ENCODE measurements at places on chromosomes 2 and 18. TPM values are rescaled to one million over a fixed set of nuclear protein-coding genes. Genes with fewer than 3 reads are reported as not detected.

DNA sequence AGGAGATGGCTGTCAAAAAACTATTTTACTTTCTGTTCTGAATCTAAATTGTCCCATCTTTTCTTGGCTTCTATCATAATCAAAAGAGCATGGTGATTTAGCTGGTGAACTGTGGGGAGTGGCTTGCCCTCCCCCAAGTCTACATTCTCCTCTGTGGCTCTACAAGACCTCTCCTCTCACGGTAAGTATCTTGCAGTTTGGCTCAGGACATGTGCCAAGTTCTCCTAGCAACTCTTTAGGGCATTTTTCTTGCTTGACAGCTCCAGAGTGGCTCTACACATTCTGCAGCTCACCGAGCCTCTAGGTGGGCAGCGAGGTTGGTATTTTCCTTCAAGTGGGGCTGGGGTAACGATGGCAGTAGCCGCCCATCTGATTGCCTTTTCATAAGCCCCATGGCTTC lies 29.1 kb downstream of the SLC4A5 start:
- H3K4me3 ChIP-seq = no peak overlapping the region
- H3K27ac ChIP-seq = no peak overlapping the region
- no peak for DNase-seq
- no peaks in the 10 kb centered on the region for H3K4me1 ChIP-seq

DNA sequence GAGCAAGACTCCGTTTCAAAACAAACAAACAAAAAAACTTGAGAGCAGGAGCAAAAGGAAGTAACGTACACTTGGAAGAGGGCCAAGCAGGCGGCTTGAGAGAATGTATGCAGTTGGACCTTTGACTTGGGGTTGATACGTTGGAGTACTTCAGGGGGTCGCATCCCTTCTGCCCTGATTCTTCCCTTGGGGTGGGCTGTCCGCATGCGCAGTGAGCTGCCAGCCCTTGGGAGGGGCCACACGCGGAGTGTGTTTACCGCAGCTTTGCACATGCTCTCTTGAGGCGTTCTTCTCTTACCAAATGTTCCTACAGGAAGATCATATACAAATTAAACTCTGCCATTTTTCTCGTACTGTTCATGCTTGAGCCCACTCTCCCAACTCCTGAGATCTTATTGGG lies 38.1 kb upstream of the SOCS6 start:
- H3K27me3 ChIP-seq = no peaks in the 10 kb centered on the region
- H3K4me3 ChIP-seq = no peak overlapping the region
- H3K27ac ChIP-seq = no peak overlapping the region
- no peaks in the 10 kb centered on the region for H3K4me1 ChIP-seq

DNA sequence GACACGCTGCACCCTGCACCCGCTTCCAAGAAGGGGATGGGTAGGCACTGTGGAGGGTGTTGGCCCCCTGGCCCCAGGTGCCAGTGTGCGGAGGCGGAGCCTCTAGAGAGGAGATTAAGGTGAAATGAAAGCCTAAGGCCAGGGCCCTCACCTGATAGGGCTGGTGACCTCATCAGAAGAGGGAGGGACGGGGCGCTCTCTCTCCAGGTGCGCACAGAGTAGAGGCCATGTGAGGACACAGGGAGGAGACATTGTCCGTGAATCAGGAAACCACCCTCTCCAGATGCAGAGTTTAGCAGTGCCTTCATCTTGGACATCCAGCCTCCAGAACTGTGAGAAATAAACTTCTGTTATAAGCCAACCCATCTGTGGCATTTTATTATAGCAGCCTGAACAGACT lies 62.3 kb downstream of the PSMG2 start:
- H3K4me1 ChIP-seq = no peaks in the 10 kb centered on the region
- no peaks in the 10 kb centered on the region for H3K36me3 ChIP-seq
- DNase-seq = no peak
- no peak overlapping the region for H3K4me3 ChIP-seq
- no peak overlapping the region for H3K27ac ChIP-seq

- H3K27ac ChIP-seq = no peak overlapping the region
- H3K36me3 ChIP-seq = no peaks in the 10 kb centered on the region
- peaks cover 15% of the 10 kb centered on the region for H3K4me1 ChIP-seq
Observed at GRCh38 chr2:215597577-215597976, 161.7 kb upstream of the FN1 start.

The TMEM247 gene
- not detected for total RNA-seq

- DNase-seq = peak; percentile 15
- no peak overlapping the region for H3K4me3 ChIP-seq
- H3K27ac ChIP-seq = no peak overlapping the region
- no peaks in the 10 kb centered on the region for H3K4me1 ChIP-seq
Observed at GRCh38 chr2:15718944-15719323, 127.3 kb downstream of the DDX1 start.

DNA sequence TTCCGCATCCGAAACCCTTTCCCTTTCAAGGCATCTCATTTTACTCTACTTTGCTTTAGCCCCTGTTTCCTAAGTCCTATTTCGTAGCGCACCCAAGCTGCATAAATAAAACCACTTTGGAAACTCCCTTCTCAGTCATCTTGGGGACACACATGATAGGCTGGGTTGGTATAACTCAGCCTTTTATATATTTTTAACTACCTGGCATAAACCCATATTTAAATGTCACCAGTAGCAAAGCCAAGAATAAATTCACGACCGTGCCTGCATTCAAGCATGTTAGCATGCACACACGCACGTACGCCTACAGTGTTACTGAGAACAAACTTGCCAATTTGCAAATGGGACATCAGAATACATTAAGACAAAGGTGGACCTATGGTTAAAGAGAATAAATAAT lies 564.7 kb upstream of the PIK3C3 start:
- H3K27me3 ChIP-seq = no peaks in the 10 kb centered on the region
- H3K27ac ChIP-seq = no peak overlapping the region
- no peaks in the 10 kb centered on the region for H3K4me1 ChIP-seq
- no peak overlapping the region for H3K4me3 ChIP-seq

The TUBB8B gene
- 1.1 TPM for total RNA-seq

The CROCC2 gene
- not detected for total RNA-seq

The SERPINB4 gene
- total RNA-seq = not detected

DNA sequence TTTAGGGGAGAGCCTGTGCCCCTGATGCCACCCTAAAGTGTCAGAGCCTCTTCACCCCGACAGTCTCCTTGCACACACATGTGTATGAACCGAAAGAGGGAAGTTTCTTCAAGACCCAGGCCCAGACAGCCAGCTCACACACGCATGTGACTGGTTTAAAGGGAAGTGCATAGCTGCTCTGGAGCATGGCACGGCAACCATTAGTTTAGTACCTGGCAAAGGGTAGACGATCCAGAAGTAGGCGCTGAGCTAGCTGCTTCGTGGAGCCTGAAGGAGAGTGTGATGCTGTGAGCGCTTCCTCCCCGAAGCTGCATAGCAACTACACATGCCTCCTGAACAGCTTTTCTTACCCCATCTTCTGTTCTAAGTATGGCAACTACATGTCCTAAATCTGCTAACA lies 91.7 kb downstream of the ZCCHC2 start:
- H3K36me3 ChIP-seq = no peaks in the 10 kb centered on the region
- no peak for DNase-seq
- H3K4me1 ChIP-seq = no peaks in the 10 kb centered on the region

The PARD6G gene
- 1.8 TPM for total RNA-seq

The KCNF1 gene
- total RNA-seq = 0.42 TPM

The ACVR1C gene
- not detected for total RNA-seq

GRCh38 chr2:58767828-58768714 lies 526.9 kb upstream of the FANCL start:
- H3K27me3 ChIP-seq = peaks cover 11% of the 10 kb centered on the region
- no peak overlapping the region for H3K4me3 ChIP-seq
- H3K36me3 ChIP-seq = no peaks in the 10 kb centered on the region
- H3K4me1 ChIP-seq = no peaks in the 10 kb centered on the region

The CRACDL gene
- total RNA-seq = 3.8 TPM

DNA sequence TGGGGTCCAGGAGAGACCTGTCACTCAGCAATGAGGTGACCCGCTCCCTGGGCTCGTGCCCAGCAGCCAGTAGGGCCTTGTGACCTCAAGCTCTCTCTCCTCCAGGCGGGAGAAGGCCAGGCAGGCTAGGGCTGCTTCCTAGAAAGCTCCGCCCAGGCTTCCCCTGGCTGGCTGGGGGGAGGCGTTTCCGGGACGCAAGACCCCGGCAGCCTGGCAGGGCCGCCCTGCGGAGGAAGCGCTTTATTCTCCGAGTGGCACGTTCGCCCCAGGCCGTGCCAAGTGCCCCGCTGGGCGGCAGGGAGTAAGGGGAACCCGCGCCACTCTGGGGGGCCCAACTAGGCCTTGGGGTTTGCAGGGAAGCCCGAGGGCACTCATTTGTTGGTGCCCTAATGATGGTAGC lies 21.2 kb upstream of the EPAS1 start:
- peak overlapping the region; percentile 96 for H3K27ac ChIP-seq
- H3K4me3 ChIP-seq = no peak overlapping the region
- H3K4me1 ChIP-seq = peaks cover 74% of the 10 kb centered on the region
- H3K27me3 ChIP-seq = no peaks in the 10 kb centered on the region

The OR6B2 gene
- not detected for total RNA-seq

GRCh38 chr2:170847716-170848115 lies 31.0 kb downstream of the GAD1 start:
- H3K4me3 ChIP-seq = no peak overlapping the region
- no peak overlapping the region for H3K27ac ChIP-seq
- no peak for DNase-seq
- H3K36me3 ChIP-seq = no peaks in the 10 kb centered on the region

- no peak overlapping the region for H3K27ac ChIP-seq
- no peaks in the 10 kb centered on the region for H3K27me3 ChIP-seq
- H3K4me3 ChIP-seq = no peak overlapping the region
- no peaks in the 10 kb centered on the region for H3K36me3 ChIP-seq
Observed at GRCh38 chr2:105330681-105331375, 1.3 kb upstream of the TGFBRAP1 start.

The UGT1A5 gene
- not detected for total RNA-seq

The ACKR3 gene
- total RNA-seq = 24.0 TPM

GRCh38 chr2:235614900-235615712 lies 121.3 kb downstream of the AGAP1 start:
- no peaks in the 10 kb centered on the region for H3K27me3 ChIP-seq
- H3K36me3 ChIP-seq = no peaks in the 10 kb centered on the region
- no peak overlapping the region for H3K27ac ChIP-seq

DNA sequence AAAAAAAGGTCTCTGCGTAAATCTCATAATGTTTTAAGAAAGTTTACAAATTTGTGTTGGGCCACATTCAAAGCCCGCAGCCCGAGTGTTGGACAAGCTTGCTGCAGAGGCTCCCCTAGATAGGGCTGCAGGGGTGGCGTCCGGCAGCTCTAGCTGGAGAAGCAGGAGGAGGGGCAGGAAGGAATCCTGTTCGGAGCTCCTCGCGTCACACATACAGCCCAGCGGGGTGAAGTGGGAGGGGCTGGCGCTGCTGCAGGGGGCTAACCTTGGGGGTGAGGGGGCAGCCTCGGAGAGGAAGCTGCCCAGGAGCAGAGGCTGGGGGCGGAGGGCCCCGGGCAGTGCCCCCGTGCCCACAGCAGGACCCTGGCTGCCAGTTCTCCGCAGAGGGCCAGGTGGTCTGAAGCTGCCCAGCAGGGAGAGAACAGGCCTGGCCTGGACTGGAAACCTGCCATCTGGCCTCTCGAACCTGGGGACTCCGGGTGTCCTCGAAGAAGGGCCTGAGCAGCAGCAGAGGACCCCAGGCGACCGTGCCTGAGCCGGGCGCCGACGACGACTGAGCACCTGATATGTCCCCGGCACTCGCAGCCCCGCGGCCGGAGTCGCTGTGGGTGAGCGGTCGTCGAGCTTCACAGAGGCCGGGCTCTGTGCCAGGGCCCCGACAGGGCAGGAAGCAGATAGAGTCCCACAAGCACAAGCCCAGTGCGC lies 2.6 kb upstream of the GPR35 start:
- no peaks in the 10 kb centered on the region for H3K27me3 ChIP-seq
- no peak overlapping the region for H3K4me3 ChIP-seq
- no peaks in the 10 kb centered on the region for H3K4me1 ChIP-seq

GRCh38 chr2:54545702-54546450 lies 89.7 kb downstream of the SPTBN1 start:
- no peaks in the 10 kb centered on the region for H3K36me3 ChIP-seq
- H3K27ac ChIP-seq = peak overlapping the region; percentile 82
- DNase-seq = peak; percentile 75
- H3K27me3 ChIP-seq = no peaks in the 10 kb centered on the region
- H3K4me3 ChIP-seq = no peak overlapping the region

DNA sequence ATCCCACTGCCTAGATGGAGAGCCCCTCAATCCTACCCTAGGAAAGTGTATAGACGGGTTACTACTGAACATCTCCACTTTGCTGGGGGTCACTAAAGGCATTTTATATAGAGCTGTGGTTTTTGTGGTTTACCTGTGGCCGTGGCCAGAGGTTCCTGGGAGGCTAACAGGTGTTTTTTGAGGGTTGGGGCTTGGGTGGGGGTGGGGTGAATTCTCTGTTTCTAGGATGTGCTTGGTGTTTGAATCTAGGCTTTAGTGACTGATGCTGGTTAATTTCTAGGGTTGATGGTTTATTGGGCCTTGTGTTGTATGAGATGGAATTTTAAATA lies 7.7 kb downstream of the HOXD8 start:
- no peak for DNase-seq
- H3K4me3 ChIP-seq = peak overlapping the region; percentile 86
- no peaks in the 10 kb centered on the region for H3K27me3 ChIP-seq

- DNase-seq = no peak
- no peaks in the 10 kb centered on the region for H3K27me3 ChIP-seq
- no peak overlapping the region for H3K27ac ChIP-seq
- H3K36me3 ChIP-seq = no peaks in the 10 kb centered on the region
Observed at GRCh38 chr2:234771980-234772732, 179.7 kb upstream of the SH3BP4 start.

DNA sequence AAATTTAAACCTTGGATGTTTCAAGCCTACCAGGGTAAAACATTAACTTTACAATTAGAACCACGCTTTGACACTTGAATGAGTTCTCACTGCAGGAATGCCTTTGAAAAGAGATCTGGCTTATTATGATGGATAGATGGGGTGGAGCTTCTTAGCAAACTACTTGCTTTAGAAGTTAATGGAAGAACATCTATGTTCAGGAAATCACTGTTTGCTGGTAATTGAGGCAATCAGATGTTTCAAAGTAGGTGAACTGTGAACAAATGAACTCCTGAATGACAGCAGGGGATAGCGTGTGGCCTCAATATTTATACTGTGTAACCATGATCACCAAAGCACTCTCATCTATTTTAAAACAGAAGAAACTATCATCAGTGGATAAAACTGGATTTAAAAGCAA lies 383.6 kb downstream of the PIK3C3 start:
- H3K36me3 ChIP-seq = no peaks in the 10 kb centered on the region
- no peaks in the 10 kb centered on the region for H3K27me3 ChIP-seq
- no peaks in the 10 kb centered on the region for H3K4me1 ChIP-seq
- H3K27ac ChIP-seq = no peak overlapping the region
- H3K4me3 ChIP-seq = no peak overlapping the region
- no peak for DNase-seq

Data from endothelial cell of umbilical vein (primary cell).